ENCODE measurements at places on chromosomes 2 and 18.

DNA sequence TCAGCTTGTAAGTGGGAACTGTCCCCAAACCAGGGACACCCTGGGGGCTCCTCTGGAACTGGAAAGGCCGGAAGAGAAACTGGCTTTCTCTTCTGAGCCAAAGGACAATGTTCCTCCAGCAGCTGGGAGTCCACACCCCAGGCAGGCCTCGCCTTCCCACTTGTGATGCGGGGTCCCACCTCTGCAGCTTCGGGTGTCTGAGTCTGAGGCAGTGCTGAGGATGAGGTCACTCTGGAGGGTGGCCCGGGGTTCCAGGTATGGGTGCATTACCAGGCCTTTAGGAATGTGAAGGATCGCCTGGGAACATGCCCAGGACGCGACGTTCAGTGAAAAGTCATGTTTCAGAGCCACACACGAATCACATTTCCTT lies 18.2 kb upstream of the BOK start:
- DNase-seq = no peak

DNA sequence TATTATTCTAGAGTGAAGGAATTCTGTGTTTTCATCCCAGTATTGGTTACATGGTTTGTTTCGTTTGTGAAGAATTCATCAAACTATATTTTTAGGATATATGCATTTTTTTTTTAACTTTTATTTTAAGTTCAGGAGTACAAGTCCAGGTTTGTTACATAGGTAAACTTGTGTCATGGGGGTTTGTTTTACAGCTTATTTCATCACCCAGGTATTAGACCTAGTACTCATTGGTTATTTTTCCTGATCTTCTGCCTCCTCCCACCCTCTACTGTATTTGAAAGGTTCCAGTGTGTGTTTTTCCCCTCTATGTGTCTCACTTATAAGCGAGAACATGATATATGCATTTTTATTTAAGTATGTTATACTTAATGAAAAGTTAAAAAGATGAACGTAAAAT lies 47.6 kb downstream of the SCN9A start:
- no peak for DNase-seq

- DNase-seq = no peak
Observed at GRCh38 chr2:173354073-173354581, 545 bp upstream of the CDCA7 start.

GRCh38 chr2:39020383-39020782 lies 100.5 kb downstream of the SOS1 start:
- DNase-seq = no peak

DNA sequence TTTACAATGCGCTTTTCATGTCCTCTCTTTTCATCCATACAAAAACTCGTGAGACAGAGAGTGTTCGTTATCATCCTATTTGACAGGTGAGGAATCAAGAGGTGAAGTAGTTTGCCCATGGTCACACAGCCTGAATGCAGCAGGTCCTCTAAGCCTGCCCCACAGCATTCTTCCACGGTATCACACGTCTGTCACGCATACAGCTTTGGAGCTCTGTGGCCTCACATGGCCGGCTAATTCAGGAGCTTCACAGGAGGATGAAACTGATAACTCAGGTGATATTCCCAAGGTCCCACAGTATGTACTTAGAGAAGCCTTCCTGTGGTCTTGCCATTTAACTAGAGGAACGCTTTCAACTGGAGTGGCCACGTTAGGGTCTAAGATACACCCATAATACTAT lies 59.0 kb downstream of the MYO5B start:
- no peak for DNase-seq

GRCh38 chr2:197293252-197294007 lies 17.1 kb downstream of the ANKRD44 start:
- no peak for DNase-seq

DNA sequence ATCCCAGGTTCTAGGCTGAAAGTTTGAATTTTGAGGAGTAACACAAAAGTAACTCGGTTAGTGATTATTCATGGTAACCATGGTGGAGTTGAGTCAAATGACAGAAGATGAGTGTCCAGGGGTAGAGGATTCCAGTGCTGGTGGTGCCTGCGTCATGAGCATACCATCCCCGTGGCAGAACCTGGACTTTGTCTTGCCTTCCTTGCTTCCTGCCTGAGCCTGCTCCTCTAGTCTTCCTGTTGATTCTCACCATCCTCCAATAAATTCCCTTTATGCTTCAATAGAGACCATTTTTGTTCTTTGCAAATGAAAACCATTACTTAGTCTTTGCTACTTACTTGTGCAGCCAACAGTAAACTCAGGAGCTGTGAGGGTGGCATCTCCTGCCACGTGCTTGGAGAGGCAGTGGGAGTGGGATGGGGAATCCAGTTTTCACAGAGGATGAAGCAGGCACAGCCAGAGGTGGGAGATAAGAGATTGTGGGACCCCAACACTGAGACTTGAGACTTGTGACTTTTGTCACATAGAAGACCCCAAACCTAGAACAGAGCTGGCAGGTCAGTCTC lies 4.1 kb upstream of the YES1 start:
- no peak for DNase-seq

GRCh38 chr2:196444442-196444841 lies 195.1 kb upstream of the CCDC150 start:
- no peak for DNase-seq

- DNase-seq = no peak
Observed at GRCh38 chr2:236688157-236688556, 118.5 kb downstream of the ACKR3 start.

DNA sequence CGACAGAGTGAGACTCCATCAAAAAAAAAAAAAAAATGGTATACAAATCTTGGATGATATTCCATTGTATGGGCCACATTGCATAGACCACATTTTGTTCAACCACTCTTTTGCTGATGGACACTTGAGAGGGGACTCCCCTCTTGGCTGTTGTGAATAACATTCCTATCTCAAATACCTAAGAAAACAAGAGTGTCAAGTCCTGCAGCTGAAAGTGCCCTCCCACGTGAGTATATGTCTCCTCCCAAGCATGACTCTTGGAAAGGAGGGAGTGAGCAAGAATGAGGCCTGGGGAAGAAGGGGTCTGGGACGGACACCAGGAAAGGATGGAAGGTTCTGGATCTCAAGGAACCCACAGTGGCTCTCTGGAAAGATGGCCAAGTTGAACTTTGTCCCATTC lies 36.0 kb upstream of the NPAS2 start:
- DNase-seq = no peak

DNA sequence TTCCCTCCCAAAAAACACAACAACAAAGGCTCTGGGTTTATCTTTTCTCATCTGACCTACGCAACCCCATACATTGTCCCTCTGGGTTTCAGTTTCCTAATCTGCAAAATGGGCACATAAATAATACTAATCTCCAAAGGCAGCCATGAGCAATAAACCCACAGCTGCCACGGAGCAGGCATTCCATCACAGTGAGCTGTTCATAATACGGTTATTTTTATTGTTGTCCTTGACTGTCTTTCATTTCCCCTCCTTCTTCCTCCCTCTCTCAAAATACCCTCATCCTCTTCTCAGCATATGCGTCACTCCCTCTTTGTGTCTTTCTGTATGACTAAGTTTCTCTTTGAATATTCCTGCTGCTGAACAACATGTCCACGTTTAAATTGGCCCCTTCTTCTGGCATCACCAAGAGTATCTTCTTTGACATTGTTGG lies 129.8 kb upstream of the CAB39 start:
- no peak for DNase-seq

GRCh38 chr18:48116873-48117630 lies 186.6 kb upstream of the SMAD2 start:
- DNase-seq = no peak

DNA sequence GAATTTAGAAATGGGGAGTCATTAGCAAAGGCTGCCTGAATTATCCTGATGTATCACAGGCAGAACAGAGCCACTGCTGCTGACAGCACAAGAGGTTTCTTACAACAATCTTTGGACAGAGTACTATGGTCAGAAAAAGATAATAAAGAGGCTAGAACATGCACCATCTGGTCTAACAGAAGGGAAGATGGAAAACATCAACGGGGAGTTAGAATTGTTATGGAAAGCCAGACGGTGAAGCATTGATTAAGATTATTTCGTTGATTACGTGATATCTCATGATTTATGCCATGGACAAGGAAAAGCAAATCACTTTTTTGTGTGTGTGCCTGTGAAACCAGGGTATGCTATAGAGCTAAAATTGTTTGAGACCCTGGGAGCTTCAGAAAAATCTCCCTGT lies 409.4 kb upstream of the ETAA1 start:
- no peak for DNase-seq

DNA sequence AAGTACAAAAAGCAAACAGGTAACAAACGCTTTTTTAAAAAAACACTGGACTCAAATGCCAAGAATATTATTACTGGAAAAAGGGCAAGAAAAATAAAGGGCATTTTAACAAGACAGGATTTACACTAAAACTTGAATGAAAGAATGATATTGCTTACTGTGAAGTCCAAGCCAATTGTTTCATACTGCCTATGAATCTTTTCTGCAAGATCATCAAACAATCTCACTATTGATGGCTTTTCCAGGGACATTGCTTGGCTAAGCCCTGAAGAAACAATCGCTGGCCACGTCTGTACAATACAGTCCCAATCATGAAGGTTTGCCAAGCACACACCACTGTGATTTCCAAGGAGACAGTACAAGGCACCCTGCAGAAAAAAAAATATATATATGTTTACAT lies 41.4 kb upstream of the GPR75 start:
- DNase-seq = no peak

DNA sequence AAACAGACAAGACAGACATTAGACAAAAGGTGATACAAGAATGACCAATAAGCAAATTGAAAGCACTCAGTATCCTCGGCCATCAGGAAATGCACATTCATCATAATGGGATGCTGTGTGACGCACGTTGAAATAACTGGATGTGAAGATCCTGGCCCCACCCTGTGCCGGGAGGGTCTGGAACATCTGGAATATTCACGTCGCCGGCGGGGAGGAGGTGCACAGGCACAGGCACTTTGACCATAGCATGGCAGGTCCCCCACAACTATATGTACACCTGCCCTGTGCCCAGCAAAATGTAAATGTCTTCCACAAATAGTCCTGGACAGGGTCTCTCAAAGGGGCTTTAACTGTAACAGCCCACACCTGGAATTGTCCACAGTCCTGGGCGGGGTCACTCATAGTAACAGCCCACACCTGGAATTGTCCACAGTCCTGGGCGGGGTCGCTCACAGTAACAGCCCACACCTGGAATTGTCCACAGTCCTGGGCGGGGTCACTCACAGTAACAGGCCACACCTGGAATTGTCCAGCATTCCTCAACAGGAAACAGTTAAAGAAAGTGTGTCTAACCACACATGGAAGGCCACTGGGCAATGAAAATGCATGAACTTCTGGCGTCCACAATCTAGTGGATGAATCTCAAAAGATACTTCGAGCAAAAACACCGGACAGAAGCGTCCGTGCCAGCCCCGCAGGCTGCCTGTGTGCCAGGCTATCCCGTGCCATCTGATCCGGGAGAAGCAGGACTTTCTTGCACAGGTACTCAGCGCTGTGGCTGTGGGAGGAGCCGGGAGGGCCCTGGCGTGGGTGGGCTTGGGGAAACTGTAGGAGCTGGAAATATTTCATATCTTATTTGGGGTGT lies 113.4 kb downstream of the RTP5 start:
- no peak for DNase-seq

DNA sequence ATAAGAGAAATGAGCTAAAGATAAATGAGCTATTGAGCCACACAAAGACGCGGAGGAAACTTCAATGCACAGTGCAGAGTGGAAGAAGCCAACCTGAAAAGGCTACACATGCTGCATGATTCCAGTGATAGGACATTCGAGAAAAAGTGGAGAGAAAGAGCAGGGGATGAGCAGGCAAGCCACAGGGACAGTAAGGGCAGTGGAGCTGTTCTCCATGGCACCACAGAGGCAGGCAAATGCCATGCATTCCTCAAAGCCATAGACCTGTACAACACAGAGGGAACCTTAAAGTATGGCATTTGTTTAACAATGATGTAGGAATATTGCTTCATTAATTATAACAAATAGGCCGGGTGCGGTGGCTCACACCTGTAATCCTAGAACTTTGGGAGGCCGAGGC lies 36.5 kb upstream of the ZNF236 start:
- DNase-seq = no peak

- DNase-seq = no peak
Observed at GRCh38 chr2:120857931-120858330, 122.3 kb downstream of the GLI2 start.

Data from smooth muscle cell of the brain vasculature (primary cell).